Stimulated activated CD8-positive, alpha-beta memory T cell treated with anti-CD3 and anti-CD28 coated beads, Interleukin-4, amount 100 ng/mL, for 48 hours (primary cell): ENCODE measurements at places on chromosomes 3 and 15.
A peak's percentile ranks its signal among the peaks of the same experiment; 100 is the strongest.

GRCh38 chr3:126256251-126256650 is 75.9 kb upstream of the ALDH1L1 start:
- DNase-seq: no peak

DNA sequence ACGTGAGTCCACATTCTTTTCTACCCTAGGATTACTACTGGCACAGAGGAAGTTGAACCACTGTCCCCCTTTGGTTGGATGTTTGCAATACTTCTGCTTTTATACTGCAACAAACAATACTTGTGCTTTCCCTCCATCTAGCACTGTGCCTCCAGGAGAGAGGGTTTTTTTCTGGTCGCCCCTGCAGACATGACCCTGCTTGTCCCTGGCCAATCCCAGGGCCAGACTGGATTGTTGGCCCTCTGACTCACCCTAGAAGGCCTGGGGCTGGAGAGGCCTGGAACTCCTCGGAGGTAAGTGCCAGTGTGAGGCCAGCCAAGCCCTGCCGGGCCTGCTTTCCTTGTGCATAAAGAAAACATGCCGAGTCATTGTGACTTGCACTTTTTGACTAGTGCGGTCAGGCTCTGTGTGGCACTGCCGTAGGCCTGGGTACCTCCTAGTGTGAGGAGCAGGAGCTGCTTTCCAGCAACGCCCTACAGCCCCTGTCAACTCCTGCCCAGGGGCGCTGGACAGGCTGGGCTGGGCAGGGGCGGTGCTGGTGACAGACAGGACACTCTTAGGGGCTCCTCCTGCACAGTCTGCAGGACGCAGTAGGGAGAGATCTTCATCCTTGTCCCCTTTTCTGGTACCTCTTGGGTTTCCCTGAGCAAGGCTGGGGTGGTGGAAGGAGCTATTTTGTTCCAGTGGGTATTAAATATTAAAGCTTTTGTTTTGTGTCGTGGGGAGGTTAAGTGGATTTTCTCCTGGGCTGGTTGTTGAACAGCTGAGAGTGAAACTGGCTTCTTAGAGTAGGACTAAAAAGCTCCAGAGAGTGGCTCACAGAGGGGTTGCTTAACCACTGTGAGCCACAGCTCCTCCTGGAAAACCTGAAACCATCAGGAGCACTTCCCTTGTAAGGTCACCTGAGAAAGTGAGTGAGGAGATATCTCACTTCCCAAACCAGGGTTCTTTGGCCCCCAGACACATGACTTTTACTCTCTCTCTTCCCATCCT is 14.4 kb upstream of the TKT start:
- peak; percentile 30 for DNase-seq

- no peak for DNase-seq
Measured at GRCh38 chr3:115975796-115976195, 352.5 kb downstream of the GAP43 start.

DNA sequence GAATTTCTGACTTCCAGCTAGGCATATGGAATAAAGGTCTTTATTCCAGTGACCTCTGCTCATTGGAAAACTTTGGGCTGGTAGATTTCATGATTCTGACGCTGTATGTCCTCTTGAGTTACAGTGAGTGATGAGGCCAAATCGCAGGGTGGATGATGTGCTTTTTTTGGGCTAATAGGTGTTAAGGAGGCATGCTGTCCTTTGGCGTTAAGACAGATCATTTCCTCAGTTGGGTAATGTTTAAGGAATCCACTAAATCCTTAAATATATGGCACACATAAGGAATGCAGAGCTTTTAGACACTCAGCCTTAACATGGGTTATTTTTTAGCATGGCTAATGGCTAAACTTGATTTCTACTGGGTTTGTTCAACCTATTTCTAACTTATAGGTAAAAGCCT is 87.9 kb downstream of the LPP start:
- DNase-seq: no peak

DNA sequence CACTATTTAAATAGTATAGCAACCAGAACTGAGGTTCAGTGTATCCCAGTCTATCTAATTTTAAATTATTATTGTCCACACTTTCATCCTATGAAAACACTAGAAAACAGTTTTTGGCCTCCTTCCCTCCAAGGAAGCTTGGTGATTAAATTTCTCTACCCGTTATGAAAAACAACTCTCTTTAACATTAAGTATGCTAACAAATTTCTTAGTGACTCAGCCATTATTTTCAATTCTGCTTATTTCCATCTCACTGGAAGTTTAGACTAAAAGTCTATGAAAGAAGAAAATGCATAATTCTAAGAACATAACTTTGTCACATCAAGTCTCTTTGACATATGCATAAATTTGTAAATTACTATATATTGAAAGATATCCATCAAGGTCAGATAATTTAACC is 185.2 kb downstream of the NSUN3 start:
- no peak for DNase-seq
